ENCODE measurements at places on chromosomes 1 and 21.

DNA sequence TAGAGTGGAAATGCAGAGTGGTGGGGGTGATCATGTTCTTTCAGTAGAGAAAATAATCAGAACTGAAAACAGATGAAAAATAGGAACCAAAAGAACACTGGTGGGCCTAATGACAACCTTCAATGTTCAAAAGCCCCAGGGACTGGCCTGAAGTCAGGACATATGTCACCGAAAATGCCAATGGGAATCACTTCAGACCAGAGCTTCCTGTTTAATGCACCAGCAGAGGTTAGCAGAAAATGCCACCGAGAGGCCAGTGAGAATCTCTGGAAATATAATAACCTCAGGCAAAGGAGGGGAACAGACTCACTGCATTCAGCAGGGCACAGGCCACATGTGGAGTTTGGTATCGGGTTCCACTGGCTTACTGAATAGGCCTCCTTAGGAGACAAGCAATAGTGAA is 15.9 kb upstream of the CD58 start:
- no peak for DNase-seq

DNA sequence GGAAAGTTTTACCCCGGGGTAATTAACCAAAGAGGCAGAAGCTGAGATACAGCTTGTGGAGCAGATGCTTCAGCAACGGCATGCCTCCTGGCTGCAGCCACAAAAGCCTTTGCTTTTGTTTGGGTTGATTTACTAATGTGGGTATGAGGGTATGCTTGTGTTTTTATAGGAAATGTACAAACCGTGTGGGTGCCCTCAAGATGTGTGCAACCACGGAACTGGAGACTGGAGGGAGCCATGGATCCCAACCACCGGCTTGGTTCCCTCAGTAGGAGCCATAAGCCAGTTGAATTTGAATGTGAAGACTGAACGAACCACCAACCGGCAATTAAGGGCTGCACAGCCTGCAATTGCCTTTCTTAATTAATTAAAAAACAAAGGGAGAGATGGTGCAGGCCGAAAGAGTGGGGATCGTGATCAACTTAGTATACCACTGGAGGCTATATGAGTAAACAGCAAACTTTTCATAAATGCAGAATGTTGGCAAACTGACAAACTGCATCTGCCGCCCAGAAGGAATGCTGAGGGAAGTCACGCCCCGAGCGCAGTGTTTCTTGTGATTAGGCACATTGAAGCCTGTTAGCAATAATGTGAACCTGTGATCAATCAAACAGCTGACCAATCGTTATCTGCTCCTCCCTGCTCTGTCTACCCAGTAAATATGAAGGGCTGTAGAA is 104.1 kb downstream of the DISP1 start:
- no peak for DNase-seq

DNA sequence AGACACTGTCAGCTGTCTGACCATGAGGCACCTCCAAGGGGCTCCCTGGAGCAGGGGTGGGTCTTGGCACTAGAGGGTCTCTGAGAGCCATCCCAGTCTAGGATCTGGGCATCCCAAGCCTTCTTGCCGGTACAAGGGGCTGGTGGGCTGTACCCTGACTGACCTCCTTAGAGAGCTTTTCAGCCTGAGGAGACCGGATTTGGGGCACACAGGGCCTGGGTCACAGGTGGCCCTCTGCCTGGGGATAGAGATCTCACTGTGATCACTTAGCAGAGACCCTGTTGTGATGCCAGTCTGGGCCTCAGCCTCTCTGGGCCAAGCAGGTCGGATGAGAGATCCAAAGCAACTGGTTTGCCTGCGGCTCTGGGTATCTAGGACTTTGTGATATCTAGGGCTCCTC is 227.2 kb downstream of the TRABD2B start:
- DNase-seq: no peak

GRCh38 chr1:4169991-4170390 is 269.9 kb upstream of the C1orf174 start:
- DNase-seq: peak; percentile 32

- no peak for DNase-seq
These were observed 125.8 kb downstream of the CTH start for GRCh38 chr1:70536708-70537366.

- DNase-seq: no peak
These were observed 1512.0 kb upstream of the PRMT6 start for GRCh38 chr1:105544475-105544874.

- no peak for DNase-seq
These were observed 508.6 kb downstream of the PTPRU start for GRCh38 chr1:29744684-29745490.

DNA sequence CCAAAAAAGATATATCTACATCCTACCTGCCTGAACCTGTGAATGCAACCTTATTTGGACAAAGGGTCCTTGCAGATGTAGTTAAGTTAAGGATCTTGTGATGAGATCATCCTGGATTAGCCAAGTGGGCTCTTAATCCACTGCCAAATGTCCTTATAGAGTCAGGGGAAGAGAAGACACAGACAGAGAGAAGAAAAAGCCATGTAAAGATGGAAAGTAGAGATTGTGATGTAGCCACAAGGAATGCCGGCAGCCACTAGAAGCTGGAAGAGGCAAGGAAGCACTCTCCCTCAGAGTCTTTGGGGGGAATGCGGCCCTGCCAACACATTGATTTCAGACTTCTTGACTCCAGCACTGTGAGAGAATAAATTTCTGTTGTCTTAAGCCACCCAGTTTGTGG is 16.2 kb downstream of the HSD11B1 start:
- DNase-seq: no peak

DNA sequence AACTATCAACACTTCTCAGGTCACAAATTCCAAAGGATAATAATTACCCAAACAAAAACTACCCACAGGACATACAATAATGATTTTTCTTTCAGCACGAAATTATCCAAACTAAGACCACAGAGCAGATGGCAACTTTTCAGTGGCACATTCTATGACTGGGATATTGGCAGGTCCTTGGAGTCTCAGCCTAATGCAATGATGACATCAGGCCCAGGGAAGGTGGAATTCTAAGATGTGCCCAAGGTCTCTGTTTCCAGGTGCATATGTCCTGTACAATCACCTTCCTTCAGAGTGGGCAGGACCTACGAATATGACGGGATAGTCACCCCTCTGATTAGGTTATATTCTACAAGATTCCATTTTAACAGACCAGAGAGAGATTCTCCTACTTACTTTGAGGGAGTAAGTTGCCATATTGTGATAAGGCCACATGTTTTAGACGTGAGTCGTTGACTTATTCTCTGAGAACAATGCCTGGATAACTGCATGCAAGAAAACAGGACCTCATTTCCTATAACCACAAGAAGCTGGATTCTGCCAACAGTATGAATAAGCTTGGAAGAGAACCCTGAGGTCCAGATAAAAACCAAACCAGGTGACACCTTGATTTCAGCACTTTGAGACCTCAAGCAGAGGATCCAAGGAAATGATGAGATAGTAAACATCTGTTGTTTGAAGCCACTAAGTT is 69.9 kb downstream of the ZC3H11B start:
- no peak for DNase-seq

- DNase-seq: no peak
These were observed 238.4 kb downstream of the PLPP3 start for GRCh38 chr1:56340977-56341376.

DNA sequence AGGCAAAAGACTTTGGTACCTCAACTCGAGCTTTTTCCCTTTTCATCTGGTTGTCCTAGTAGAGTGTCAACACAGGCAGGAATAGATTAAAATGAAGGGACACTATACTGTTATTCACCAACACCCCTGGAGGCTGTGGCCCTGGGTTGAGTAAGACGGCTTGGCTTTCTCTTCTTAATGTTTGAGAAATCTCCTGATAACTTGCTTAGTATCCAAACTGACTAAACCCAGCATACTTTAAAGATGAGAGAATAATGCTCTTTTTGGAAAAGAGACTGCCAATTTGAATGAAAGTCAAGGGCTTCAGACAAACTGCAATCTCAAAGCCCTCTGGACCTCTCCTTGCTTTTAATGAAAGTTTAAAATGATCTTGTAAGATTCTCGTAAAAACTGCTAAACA is 2.6 kb upstream of the SLC30A1 start:
- no peak for DNase-seq

DNA sequence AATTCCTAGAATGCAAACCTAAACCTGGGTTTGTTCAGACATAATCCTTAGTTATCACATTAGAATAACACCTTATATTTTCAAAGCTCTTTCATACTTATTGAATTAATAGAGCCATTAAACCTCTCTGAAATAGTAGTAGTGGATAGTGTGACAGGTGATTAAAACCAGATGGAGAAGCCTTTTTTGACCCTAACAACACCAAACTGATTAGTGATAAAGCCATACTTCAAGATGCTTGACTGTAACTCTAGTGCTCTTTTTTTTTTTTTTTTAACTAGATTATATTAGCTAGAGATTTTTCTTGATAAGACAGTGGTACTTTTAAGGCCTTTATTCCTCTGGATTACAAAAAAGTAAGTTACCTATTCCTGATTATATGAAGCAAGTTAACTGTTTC is 190.1 kb downstream of the ST6GALNAC3 start:
- DNase-seq: no peak

GRCh38 chr1:2441746-2442145 is 29.4 kb upstream of the PEX10 start:
- DNase-seq: no peak

- no peak for DNase-seq
These were observed 32.0 kb downstream of the MTF2 start for GRCh38 chr1:93111065-93111464.

DNA sequence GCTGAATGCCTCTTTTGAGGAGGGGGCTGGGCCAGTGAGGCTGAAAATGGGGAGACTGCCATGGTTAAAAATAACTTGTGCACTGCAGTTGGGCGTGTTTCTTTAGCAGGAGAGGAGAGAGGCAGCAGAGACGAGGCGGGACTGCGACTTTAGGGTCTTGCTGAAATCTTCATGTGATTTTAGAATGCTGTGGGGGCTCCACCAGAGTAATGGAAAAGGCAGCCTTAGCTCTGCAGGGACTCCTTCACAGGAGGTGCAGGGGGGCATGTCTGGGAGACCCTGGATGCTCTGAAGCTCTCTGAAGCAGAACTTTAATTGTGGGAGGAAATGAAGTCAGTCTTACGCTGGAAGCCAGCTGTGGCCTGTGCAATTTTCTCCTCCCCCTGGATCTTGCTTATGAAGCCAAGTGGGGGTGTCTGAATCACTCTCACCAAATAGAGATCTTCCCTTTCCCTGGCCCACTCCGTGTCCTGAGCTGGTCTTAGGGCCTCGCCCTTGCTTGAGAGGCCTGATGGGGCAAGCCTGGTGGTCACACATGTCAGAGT is 60.8 kb downstream of the NDUFS5 start:
- DNase-seq: no peak

DNA sequence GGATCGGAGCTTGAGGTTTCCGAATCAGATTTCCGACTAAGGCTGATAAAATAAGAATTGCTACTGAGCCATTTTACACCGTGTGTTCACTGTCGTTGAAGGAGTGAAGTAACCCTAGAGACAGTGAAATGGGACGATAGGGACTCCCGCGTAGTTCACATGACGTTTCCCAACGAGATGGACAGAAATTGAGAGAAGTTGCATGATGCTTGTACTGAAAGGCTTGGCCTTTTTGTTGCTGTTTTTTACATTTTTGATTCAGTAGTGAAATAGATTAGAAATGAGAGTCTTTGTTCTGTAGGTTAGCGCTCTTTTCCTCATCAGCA is 1.2 kb downstream of the KHDRBS1 start:
- DNase-seq: no peak

- DNase-seq: peak; percentile 69
These were observed 19.3 kb downstream of the AHCYL1 start for GRCh38 chr1:110003747-110004428.

DNA sequence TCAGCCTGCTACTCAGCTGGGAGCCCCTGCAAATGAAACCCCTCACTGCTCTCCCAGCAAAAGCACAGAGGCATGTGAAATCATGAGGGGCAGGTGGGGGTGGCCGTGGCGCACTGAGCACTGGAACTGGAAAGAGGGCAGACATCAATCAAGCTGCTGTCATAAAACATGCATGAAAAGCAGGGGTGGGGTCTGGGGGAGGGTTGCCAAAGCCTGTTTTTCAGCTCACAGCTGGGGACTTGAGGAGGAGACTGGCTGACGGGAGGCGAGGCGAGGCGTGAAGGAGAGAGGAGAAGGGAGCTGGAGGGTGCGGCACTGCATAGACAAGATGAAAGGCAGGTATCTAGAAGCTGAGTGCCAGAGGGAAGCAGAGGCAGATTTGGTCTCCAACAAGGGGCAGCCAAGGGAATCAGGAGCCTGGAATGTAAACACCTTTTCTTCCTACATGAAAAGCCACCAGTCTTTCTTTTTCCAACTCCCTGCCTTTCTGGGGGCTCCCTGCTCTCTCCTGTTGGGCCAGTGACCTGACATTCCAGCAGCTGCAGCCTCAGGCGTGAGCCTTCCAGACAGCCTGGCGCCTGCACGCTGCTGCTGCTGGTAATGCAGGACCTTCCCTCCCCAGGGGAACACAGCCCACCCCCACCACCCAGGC is 87.0 kb downstream of the NMNAT2 start:
- DNase-seq: no peak

DNA sequence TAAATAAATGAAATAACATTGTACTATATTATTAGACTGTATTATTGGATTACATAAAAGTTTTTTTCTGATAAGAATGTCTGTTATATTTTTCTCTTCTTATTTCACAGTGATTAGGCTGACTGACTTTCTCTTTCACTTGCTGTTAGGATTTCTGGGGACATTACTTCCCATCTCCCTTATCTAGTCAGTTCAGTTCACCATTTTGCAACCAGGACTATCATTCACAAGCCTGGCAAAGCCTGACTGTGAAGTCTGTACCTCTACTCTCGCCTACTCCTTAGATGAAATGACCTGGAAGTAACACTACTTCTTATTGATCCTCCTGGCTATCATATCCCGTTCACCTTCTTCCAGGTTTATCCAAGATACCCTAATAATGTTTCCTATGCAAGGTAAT is 676.6 kb downstream of the USP25 start:
- DNase-seq: no peak
